ENCODE measurements at places on chromosomes 4 and X.

DNA sequence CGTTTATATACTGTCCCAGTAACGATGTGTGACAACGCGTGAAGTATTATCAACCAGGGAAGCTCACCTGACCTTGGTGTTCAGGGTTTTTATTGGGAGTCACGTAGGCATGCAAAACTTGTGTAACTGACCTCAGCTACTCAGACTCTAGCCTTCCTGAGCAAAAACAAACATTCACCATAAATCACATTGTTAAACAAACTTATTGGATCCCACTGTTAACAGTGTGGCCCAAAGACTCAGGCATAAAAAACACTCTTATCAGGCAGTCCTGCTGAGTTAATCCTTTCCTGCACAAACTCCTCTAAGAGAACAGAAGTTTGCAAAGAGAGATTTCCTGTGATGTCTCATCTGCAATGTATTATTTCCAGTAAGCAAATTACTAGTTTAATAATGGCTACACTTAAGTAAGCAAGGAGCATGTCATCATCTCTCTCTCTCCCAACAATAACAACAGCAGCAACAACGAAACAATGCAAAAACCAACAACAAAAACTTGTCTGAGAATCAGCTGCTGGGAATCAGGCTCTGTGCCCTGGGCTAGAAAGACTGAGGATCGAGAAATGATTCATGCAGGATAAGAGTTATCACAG lies 12.0 kb downstream of the GAGE1 start:
- no peak for ATAC-seq

DNA sequence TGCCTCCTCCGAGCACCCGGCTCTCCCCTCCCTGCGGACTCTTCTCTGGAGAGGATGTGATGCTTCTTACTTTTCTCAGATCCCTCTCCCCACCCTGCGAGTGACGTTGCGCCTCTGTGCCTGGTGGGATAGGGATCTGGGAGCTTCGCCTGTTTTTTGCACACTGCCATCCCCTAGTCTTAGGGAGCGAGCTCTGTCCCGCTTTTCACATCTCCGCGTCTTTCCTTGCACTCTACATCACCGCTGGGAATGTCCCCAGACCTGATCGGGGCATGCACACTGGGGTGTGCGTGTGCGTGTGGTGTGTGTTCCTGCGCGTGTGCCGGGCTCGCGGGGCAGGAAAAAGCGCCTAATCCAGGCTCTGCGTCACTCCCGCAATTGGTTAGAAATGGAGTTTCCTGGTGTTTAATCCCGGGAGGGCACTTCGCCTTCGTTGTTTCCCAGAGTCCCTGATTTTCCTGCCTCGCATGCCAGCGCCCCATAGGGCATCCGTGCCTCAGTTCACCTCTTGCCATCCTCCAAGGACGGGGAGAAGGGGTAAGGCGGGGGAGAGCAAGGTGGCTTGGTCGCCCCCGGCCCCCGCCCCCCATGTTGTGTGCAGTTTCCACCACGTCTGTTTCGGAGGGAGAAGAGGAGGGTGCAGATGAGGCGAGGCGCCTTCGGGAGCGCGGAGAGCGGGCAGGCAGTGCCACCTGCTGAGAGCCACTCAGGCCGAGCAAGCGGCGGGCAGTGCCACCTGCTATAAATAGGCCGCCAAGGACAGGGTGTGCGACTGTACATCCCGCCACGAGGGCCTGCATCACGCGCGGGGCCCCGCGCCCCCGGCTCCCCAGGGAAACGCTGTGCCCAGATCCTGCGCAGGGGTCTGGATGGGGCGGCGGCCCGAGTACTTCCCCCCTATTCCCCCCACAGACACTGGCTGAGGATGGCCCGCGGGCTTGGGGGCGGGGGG lies 759 bp upstream of the TBC1D1 start:
- ATAC-seq = peak; percentile 69

DNA sequence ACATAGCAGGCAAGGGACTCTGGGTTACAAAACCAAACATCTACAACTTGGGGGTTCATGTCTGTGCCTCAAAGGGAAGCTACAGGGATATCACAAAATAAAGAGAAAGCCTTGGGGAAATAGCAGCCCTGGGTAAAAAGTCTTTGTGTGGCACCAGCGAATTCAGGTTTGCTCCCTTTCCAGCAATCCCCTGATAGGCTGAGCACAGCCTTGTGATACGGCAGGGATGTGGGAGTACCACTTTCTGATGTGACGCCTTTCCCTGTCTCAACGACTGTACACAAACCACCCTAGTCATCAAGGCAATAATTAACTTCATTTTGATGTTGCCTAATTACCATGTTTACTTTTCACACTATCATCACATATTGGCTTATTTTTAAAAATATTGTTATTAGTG lies 164.9 kb downstream of the LDB2 start:
- ATAC-seq = no peak

GRCh38 chr4:73523126-73523525 lies 41.6 kb downstream of the AFM start:
- no peak for ATAC-seq

- no peak for ATAC-seq
Measured at GRCh38 chr4:20327808-20328207, 76.1 kb downstream of the SLIT2 start.

GRCh38 chr4:82868572-82868971 lies 22.4 kb downstream of the SEC31A start:
- no peak for ATAC-seq

- ATAC-seq = no peak
Measured at GRCh38 chrX:2828344-2828958, at the start of gene GYG2. Gene GYG2 (plus strand): TSS chrX:2828930. CDS start chrX:2830189, 1,259 bp downstream.

- no peak for ATAC-seq
Measured at GRCh38 chrX:39911278-39911897, 186.4 kb downstream of the BCOR start.

GRCh38 chr4:7043284-7044136 lies at the start of gene TADA2B:
Gene TADA2B (plus strand): TSS chr4:7043372. CDS start chr4:7043580, 208 bp downstream.
- peak; percentile 34 for ATAC-seq

DNA sequence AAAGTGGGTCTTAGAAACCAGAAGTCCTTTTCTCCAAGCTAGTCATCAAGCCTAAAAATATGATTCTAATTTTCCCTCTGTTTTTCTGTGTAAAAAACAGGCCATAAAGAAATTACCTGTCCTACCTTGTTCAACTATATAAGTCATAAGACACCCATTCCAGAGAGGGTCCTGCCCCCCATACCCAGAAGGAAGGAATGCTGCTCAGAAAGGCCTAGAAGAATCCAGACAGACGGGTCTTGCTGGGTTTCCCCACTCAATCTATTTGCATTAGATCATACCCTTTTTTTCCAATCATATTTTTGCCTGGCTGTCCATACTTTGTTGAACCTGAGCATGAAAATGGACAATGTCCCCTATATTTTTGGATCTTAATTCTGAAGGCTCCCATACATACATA lies 16.3 kb upstream of the XAGE2 start:
- ATAC-seq = no peak

- ATAC-seq = no peak
Measured at GRCh38 chr4:128840711-128841318, 31.3 kb downstream of the JADE1 start.

DNA sequence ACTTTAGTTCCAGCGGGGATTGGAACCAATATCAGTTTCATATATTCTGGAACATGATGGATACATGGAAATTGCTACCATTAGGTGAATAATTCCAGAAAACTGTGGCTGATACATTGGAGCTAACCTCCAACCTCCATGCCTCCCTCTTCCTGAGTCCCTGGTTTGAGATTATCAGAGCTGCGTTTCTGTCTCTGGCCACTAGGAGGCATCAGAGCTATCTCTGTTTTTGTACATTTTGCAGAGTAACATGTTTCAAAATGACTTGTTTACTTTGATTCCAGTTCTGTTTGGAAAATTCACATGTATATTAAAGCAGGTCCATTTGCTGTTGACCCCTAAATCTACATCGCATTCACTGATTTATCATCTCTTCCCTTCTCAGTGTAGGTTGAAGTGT lies 2.4 kb upstream of the RAB40AL start:
- no peak for ATAC-seq

GRCh38 chrX:4173743-4174142 lies 460.3 kb upstream of the PRKX start:
- ATAC-seq = no peak

- ATAC-seq = no peak
Measured at GRCh38 chr4:171985129-171985528, 171.9 kb downstream of the GALNTL6 start.

DNA sequence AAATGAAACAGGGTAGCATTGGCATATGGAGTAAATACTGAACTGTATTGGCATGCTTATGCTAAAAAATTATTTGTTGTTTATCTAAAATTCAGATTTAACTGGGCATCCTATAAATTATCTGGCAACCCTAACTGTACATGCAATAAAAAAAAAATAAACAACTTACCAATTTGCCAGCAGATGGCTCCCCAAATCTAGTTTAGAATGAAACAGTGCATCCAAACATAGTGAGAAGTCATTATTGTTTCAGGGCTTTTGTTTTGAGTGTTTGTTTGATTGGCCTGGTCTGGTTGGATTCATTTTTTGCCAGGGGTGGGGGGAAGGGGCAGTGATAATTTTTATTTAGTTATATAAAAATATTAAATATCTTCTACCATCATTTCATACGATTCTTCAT lies 12.8 kb upstream of the NSUN7 start:
- no peak for ATAC-seq

GRCh38 chr4:142615324-142615665 lies 230.8 kb downstream of the INPP4B start:
- ATAC-seq = no peak

DNA sequence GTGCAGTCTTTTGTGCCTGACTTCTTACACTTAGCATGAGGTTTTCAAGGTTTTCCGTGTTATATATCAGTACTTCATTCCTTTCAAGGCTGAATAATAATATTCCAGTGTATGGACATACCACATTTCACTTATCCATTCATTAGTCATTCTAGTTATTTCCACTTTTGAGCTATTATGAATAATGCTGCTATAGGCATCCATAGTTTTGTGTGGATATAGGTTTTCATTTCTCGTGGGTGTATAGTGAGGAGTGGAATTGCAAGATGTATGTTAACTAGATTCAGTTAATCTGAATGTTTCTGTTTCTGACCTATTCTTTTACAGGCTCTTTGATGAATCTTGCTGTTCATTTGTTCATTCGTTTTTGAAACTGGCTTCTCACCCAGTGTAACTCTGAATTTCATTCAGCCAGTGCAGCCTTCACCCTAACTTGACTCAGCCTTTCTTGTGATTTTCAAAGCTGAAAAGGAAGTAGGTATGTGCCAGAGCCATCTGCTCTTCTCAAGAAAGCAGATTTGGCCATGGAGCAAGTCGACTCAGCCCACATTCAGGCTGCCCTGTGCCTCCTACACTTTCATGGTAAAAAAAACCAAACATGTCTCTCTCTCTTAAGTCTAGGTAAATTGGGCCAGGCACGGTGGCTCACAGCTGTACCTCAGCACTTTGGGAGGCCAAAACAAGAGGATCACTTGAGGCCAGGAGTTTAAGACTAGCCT lies 56.3 kb upstream of the NOCT start:
- ATAC-seq = no peak

GRCh38 chr4:26173619-26174018 lies 147.2 kb upstream of the RBPJ start:
- ATAC-seq = no peak

- no peak for ATAC-seq
Measured at GRCh38 chrX:103932133-103932532, 30.3 kb upstream of the TMSB15B start.

DNA sequence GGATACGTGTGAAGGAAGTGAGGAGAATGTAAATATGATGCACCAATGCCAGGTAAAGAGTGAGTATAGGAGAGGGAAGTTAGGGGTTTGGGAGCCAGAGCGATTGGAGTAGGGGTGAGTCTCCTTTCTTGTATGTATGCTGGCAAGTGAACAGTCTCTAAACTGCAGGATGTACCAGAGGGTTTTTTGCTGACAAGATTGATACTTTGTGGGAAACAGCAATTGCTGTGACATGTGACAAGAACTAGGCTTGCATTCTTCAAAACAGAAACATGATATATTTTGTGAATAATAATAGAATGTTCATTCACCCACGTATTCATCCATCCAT lies 706 bp downstream of the CHIC1 start:
- ATAC-seq = peak; percentile 36

- ATAC-seq = no peak
Measured at GRCh38 chr4:152075253-152075928, 314.6 kb upstream of the GATB start.

- no peak for ATAC-seq
Measured at GRCh38 chrX:131308980-131309379, 19.9 kb upstream of the IGSF1 start.

- no peak for ATAC-seq
Measured at GRCh38 chr4:77911091-77911490, 48.5 kb downstream of the MRPL1 start.

GRCh38 chr4:52098618-52099017 lies 47.5 kb downstream of the SPATA18 start:
- ATAC-seq = no peak

- ATAC-seq = no peak
Measured at GRCh38 chrX:17567821-17568220, 169.5 kb upstream of the SCML1 start.

- no peak for ATAC-seq
Measured at GRCh38 chr4:124386648-124387047, 325.9 kb downstream of the ANKRD50 start.

DNA sequence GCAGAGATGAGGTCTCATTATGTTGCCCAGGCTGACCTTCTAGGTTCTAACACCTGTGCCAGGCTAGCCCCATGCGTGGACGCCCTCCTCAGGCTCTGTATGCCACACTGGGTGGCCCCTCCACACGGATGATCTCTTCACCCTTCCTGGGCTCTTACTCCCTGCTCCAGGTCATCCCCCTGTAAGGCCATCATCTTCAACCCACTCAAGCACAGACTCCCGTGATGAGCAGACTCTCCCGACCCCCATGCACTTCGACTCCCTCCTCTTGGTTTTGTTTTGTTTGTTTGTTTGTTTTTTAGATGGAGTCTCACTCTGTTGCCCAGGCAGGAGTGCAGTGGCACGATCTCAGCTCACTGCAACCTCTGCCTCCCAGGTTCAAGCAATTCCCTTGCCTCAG lies 70.9 kb downstream of the HPRT1 start:
- no peak for ATAC-seq

DNA sequence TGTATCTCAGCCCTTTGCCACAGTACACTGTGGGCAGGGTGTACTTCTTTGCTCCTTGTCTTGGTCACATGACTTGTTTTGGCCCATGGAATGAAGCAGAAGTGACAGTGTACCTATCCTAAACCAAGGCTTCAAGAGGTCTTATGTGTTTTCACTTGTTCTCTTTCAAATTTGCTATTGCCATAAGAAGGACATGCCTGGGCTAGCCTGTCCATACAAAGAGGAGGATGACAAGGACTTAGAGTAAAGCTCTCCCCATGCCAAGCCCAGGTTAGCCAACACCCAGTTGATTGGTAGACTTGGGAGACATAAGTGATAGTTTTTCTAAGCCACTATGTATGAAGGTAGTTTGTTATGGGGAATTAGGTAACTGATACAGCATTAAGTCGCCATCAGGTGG lies 141.1 kb upstream of the MID1 start:
- peak; percentile 90 for ATAC-seq

DNA sequence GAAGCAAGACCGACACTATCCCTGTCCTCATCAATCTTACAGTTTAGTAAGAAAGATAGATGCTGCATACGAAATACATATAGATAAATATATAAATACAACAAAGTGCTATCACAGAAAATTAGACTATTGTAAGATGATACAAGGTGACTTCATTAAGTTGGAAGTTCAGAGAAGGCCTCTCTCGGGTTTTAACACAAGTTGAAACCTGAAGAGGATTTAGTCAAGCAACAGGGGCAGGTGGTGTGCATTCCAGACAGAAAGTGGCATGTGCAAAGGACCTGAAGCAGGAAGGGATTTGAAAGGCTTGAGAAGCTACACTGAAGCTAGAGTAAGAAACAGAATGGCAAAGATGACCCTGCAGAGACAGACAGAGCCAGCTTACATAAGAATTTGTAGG lies 36.5 kb downstream of the USP46 start:
- ATAC-seq = no peak

GRCh38 chrX:24229400-24229879 lies 79.9 kb downstream of the ZFX start:
- no peak for ATAC-seq

Data from esophagus mucosa (tissue), 1 donor.